ENCODE measurements at places on chromosomes 1 and 21.

- no peak for DNase-seq
These were observed 141.8 kb downstream of the ZZZ3 start for GRCh38 chr1:77540501-77541161.

GRCh38 chr21:21018821-21019220 lies 20.6 kb downstream of the NCAM2 start:
- DNase-seq, result no peak

GRCh38 chr1:78038491-78038939 lies 7.3 kb upstream of the GIPC2 start:
- DNase-seq, result no peak

- DNase-seq, result no peak
These were observed 4.1 kb upstream of the AHCYL1 start for GRCh38 chr1:109980324-109981003.

GRCh38 chr1:199856216-199856780 lies 171.2 kb upstream of the NR5A2 start:
- no peak for DNase-seq
